ENCODE measurements at places on chromosomes 12 and 14.
A peak's percentile ranks its signal among the peaks of the same experiment; 100 is the strongest.

DNA sequence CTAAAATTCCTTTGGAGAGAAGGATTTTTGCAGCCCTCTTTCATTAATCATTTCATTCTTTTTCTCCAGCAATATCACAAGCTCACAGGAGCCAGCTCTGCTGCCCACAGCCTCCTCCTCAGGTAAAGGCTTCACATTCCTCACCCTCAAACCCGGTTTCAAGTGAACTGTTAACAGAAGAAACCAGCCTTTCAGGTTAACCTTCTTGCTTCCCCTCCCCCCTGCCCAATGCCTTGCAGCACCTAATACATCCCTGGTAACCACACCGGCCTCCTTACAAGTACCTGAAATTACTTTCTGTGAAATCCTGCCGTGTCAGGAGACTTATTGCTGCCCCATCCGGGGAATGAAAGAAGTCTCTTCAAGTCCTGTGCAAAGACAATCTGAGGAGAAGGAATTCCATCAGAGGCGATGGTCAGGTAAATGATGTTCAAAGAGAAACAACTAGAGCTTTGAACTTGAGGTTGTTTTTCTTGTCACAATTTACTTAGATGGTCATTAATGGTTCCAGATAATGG is 111.2 kb downstream of the MYRFL start:
- no peak for DNase-seq

DNA sequence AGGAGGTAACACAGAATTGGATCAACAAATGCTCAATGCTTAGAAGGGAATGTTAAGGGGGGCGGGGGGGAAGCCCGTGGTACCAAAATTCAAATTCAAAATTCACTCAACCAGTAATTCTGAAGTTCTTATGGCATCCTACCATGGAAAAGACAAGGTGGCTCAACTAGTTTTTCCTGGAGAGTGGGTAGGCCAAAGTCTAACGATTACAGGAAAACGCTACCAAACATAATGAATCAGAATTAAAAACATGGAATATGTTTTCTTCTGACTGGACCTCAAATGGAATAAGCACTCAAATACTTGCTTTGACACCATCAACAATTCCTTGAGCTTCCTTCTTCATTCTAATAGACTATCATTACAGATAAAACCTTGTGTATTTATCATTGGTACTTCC is 2.3 kb downstream of the NACA start:
- DNase-seq: no peak

DNA sequence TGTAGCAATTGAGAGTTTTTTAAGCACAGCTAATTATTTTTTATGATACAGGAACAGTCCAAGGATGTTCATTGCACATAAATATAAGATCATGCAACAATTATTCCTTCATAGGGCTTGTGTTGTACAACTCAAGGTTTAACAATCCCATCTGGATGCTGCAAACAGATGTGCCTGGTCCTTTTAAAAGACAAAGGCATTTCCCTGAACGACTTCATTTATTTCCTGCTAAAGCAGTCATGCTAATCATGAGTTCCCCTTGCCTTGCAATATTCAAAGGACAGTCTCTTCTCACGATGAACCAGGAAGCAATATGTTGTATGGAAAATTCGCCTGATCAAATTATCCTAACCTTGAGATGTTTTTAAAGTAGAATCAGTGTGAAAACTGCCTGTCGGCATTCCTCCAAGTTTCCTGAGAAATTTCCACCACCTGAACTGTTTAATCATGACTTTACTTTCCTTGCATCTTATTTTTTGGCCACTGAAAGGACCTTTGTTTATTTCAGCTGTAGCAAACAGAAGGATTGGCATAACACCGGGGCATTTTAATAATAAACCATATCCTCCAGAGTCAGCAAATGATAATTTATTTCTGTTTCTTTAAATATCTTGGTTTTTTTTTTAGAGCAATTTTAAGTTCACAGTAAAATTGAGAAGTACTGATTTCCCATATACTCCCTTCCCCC is 33.9 kb upstream of the TSPAN8 start:
- DNase-seq: no peak

- DNase-seq: no peak
Measured at GRCh38 chr14:49767270-49767570, 733 bp upstream of the KLHDC2 start.

- no peak for DNase-seq
Measured at GRCh38 chr12:62426089-62426488, 40.5 kb upstream of the MON2 start.

- no peak for DNase-seq
Measured at GRCh38 chr14:20503898-20504297, 1.4 kb upstream of the RNASE10 start.

- DNase-seq: no peak
Measured at GRCh38 chr12:31768046-31768445, 39.2 kb upstream of the AMN1 start.

GRCh38 chr12:27868139-27868538 is 88.1 kb upstream of the MANSC4 start:
- DNase-seq: no peak

DNA sequence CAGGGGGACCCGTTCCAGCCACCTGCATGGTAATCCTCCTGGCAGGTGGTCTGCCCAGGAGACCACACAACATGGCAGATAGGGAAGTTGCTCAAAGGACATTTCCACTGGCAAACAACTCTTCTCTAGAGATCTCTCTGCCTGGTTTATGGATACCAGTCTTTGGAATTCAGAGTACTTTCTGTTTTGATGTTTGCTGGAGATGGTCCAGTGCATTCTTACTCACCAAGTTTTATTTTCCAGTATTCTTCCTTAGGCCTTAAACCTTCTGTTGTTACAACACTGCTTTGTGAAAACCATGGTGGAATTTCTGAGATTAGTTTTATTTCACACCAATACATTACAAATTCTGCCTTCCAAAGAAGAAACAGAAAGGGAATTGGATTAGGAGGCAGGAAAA is 428.3 kb downstream of the FUT8 start:
- DNase-seq: no peak

DNA sequence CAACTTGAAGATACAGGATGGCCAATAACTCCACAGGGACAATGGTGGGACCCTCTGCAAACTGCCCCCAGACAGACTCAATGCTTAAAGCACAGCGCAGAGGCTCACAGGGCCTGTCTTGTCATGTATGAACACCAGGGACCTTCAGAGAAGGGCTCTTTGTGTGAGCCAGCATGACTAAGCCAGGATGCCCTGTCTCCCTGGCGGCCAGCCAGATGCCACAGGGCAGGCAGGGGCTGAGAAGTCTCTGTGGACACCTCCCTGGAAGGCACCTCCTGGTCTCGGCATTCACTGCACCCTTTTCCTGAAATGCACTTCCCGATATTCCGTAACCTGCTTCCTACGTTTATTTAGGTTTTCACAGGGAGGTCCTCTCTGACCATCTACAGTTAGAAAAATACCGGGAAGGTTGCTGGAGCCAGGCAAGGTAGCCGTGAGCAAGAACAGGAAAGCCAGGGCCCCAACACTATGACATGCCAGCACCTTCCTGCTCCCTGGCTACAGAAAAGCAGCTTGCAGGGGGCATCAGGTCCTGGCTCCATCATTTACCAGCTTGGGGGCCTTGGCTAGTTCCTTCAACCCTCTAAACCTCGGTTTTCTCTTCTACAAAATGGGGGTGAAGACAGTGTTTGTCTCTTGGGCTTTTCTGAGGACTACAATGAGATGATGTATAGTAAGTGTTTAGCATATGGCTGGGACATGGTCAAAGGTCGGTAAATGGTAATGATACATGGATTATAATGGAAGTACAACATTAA is 65.0 kb downstream of the PITPNM2 start:
- peak; percentile 35 for DNase-seq
